H1 (cell line): ENCODE measurements at places on chromosomes 3 and 15. TPM values are rescaled to one million over a fixed set of nuclear protein-coding genes. Genes with fewer than 3 reads are reported as not detected.

GRCh38 chr3:40821315-40821714, 296.6 kb downstream of the ZNF621 start:
- H3K4me3 ChIP-seq = no peak overlapping the region
- no peaks in the 10 kb centered on the region for H3K4me1 ChIP-seq
- H3K27me3 ChIP-seq = no peaks in the 10 kb centered on the region
- no peaks in the 10 kb centered on the region for H3K36me3 ChIP-seq
- DNase-seq = no peak

DNA sequence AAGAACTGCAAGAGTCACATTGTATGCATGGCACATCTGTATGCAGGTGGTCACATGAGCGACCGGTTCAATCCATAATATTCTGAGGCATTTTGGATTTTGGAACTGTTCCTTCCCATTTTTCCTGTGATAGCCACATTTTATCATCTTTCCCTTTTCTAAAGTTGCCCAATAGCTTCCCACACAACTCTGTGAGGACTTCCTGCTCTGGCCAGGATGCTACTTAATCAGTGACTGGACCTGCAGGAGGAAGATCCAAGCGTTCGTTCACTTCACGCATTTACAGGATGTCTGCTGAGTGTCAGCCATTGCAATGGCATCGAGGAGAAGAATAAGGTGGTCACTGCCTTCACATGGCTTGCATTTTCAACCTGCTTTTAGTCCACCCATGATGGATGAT, 9.8 kb downstream of the KLHL6 start:
- no peaks in the 10 kb centered on the region for H3K36me3 ChIP-seq
- H3K27me3 ChIP-seq = no peaks in the 10 kb centered on the region
- H3K27ac ChIP-seq = no peak overlapping the region
- H3K4me1 ChIP-seq = peaks cover 4% of the 10 kb centered on the region
- no peak for DNase-seq

DNA sequence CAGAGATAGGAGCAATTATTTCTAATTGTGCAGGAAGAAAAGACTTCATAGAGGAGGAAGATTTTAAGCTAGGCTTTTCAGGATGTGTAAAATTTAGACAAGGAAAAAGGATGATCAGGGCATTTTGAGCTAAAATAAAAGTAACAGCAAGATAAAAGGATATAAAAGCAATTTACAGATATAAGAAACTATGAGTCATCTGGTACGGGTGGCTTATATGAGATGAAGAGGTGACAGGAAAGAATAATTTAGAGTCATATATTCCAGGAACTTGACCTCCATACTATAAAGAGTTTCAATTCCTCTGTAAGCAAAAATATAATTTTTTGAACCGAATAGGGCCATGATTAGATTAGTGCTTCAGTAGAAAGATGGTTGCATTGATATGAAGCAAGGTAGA, 273.7 kb downstream of the RBMS3 start:
- H3K4me3 ChIP-seq = no peak overlapping the region
- H3K27me3 ChIP-seq = no peaks in the 10 kb centered on the region
- no peak for DNase-seq
- no peak overlapping the region for H3K27ac ChIP-seq
- no peaks in the 10 kb centered on the region for H3K4me1 ChIP-seq
- H3K36me3 ChIP-seq = no peaks in the 10 kb centered on the region

- no peaks in the 10 kb centered on the region for H3K4me1 ChIP-seq
- no peaks in the 10 kb centered on the region for H3K36me3 ChIP-seq
- H3K4me3 ChIP-seq = no peak overlapping the region
- H3K27me3 ChIP-seq = no peaks in the 10 kb centered on the region
- no peak for DNase-seq
- no peak overlapping the region for H3K27ac ChIP-seq
Measured at GRCh38 chr15:42024303-42024702, 3.5 kb upstream of the PLA2G4E start.

DNA sequence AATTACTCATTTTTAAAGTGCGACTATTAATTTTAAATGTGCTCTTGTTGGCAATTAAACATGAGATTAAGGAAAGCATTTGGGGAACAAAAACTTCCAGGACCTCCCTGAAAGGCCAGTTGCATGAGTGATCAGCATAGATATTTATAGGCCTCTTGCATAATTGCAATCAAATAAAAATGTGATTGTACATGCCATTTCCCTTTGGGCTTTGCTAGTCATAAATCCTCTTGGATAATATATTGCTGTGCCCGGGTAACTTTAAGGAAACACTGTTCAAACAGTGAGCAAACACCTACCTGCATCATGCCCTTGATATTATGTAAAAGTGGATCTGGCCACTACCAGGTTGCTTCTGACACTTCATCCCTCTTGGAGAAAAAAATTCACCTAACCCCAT, 239.1 kb downstream of the MCTP2 start:
- H3K27me3 ChIP-seq = no peaks in the 10 kb centered on the region
- no peak overlapping the region for H3K27ac ChIP-seq
- H3K36me3 ChIP-seq = no peaks in the 10 kb centered on the region
- no peak overlapping the region for H3K4me3 ChIP-seq
- no peaks in the 10 kb centered on the region for H3K4me1 ChIP-seq

GRCh38 chr3:95302044-95302443, 1239.2 kb downstream of the NSUN3 start:
- H3K4me3 ChIP-seq = no peak overlapping the region
- H3K36me3 ChIP-seq = no peaks in the 10 kb centered on the region
- no peaks in the 10 kb centered on the region for H3K4me1 ChIP-seq
- H3K27me3 ChIP-seq = no peaks in the 10 kb centered on the region

The STAG1 gene
- polyA plus RNA-seq = 2.2 and 4.6 TPM in 2 replicates

The PXYLP1 gene
- polyA plus RNA-seq = 16.8 and 20.6 TPM in 2 replicates

The EBLN2 gene
- polyA plus RNA-seq = 1.6 and 1.9 TPM in 2 replicates

The TLR9 gene
- polyA plus RNA-seq = 0.05 and 0.06 TPM in 2 replicates

The SV2B gene
- 0.09 and 0.22 TPM in 2 replicates for polyA plus RNA-seq

The TJP1 gene
- 32.2 and 46.3 TPM in 2 replicates for polyA plus RNA-seq

The MYO5C gene
- 7.7 and 8.2 TPM in 2 replicates for polyA plus RNA-seq
